ENCODE measurements at places on chromosomes 12 and 14.
A peak's percentile ranks its signal among the peaks of the same experiment; 100 is the strongest.

- peak; percentile 49 for DNase-seq
These were observed 1.6 kb upstream of the DGKA start for GRCh38 chr12:55929306-55929791.

- no peak for DNase-seq
These were observed 779.0 kb upstream of the FLRT2 start for GRCh38 chr14:84750763-84751554.

- no peak for DNase-seq
These were observed 600 bp downstream of the PNN start for GRCh38 chr14:39175445-39176262.

DNA sequence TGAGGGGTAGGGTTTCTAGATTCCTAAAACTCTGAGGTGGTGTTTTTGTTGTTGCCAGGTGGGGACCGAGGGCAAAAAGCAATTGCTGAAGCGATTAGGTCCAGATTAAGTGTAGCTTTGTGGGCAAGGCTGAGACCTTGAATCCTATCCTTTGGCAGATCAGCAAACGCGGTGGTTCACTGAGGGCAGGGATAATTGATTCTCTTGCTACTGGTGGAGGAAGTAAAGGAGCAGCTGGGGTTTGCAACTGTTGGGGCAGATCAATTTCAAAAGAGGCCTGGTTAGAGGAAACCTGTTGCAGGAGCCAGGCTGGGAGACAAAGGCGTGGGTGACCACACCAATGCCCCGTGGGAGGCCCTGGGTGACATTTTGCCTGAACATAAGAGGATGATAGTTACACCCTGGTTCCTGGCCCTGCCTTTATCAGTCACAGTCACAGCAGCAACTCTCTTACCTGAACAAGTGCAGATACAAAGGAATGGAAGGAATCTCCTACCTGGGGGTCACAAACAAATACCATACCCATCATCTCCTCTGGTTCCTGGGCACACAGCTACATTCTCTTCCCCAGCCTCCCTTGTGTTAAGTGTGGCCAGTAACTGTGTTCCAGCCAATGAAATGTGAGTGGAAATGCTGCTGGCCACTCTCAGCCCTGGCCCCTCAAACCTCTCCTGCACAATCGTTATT lies 43.3 kb upstream of the RASSF3 start:
- no peak for DNase-seq

DNA sequence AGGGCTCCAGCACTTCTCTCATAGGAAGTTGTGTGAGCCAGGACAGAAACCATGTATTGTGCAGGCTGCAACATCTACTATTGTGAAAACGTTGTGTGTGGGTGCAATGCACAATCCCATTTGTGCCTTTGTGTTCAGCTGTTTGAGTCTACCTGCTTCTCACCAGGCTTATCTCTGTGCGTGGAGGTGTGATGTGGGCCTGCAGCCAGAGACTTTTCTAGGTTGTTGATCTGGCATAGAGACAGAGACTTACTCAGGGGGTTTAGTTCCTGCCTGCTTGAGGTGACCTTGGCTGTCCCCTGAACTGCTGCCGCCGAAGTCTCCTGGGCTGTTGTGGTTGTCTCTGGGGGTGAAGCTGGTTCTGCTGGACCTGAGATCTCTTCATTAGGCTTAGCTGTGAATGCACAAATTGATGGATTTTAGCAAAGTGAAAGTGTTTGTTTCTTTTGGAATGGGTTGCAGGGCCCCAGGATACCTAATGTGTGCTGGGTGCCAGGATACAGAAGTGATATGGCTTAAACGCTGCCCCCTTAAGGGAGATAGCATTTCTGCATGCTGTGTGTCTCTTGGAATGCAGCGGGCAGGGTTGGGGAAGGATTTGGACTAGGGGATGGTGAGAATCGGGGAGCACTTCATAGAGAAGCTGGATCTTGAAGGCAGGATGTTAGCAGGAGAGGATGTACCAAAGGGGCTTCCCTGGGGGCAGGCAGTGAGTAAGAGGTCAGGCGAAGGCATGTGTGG lies 2.5 kb downstream of the LACRT start:
- no peak for DNase-seq

- no peak for DNase-seq
These were observed 1133.3 kb downstream of the BCL11B start for GRCh38 chr14:98138666-98139065.

- DNase-seq, result no peak
These were observed 59.9 kb downstream of the HCAR2 start for GRCh38 chr12:122643207-122643805.

DNA sequence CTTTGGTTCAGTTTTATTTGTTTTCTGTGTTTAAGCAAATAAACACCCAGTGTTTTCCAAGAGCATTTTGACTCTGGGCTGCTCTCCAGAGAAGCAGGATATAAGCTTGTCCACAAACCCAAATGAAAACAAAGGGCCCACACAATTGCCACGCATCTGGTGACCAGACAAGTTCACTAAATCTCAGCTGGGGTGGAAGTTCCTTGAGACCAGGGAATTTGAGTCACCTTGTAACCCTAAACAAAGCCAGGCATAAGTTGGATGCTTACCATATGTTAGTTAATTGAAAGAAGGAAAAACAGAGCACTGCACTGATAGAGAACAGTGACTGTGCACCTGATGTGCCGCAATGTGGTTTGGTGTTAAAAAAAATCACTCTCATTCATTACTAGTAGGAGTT lies 1.6 kb upstream of the TXNRD1 start:
- DNase-seq, result no peak

Measured in left ventricle myocardium superior (tissue), 1 donor.